CD4-positive, alpha-beta T cell treated with Interleukin-4 for 4 hours (primary cell): ENCODE measurements at places on chromosomes 16 and 17.

DNA sequence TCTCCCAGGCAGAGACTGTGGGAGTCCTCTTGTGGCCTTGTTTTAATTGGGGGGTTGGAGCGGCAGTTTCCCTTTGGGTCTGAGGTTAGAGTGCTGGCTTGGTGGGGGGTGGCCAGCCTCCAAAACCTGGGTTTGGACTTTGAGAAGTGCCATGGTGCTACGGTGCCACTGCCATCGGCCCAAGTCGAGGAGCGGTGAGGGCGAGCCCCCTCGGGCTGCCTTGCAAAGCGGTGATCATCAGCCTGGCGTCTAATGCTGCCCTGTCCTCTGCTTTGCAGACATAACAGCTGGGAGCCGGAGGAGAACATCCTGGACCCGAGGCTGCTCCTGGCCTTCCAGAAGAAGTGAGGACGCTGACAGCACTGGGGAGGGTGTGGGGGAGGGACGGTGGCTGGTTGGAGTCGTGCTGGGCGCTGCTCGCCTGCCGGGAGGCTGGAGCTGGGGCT, 1.2 kb downstream of the CBX2 start:
- no peak for DNase-seq

DNA sequence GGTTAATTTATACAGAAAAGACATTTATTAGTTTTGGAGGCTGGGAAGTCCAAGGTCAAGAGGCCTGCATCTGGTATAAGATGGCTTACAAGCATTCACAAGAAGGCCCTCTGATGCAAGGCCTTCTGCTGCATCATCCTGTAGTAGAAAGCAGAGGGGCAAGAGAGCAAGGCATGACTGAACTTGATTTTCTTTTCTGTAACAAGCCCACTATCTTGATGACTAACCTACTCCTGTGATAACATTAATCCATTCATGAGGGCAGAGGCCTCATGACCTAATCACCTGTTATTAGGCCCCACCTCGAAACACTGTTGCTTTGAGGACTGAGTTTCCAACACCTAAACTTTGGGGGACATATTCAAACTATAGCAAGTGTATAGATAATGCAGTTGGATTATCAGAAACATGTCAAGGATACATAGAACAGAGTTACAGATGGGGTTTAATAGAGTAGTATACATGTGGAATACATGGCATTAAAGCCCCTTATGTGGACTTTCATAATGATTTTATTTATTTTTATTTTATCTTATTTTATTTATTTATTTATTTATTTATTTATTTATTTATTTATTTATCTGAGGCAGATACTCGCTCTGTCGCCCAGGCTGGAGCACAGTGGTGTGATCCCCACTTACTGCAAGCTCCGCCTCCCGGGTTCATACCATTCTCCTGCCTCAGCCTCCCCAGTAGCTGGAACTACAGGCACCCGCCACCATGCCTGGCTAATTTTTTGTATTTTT, 88.2 kb downstream of the CHD9 start:
- no peak for DNase-seq

- DNase-seq, result no peak
Measured at GRCh38 chr17:34623856-34624766, 44.7 kb downstream of the TMEM132E start.

DNA sequence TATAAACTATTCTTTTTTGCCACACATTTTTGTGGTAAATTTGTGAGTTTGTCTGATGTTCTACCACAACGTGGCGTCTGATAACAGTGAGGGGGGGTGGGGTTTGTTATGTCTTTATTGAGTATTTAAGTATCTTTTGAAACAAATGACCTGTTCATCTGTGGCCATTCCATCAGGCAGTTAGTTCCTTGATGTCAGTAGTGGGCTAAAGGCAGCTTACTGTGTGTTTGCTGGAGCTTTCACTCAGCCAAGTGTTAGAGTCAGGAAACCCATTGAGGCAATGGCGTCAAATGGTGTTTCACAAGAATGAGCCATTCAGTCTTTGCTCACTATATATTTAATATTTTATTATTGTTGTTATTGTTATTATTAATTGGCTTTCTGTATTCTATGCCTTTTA, 28.0 kb downstream of the NQO1 start:
- no peak for DNase-seq
